SK-N-SH (cell line): ENCODE measurements at places on chromosomes 4 and X.

GRCh38 chr4:131584587-131584986 is 1564.5 kb upstream of the PCDH10 start:
- no peak for DNase-seq

DNA sequence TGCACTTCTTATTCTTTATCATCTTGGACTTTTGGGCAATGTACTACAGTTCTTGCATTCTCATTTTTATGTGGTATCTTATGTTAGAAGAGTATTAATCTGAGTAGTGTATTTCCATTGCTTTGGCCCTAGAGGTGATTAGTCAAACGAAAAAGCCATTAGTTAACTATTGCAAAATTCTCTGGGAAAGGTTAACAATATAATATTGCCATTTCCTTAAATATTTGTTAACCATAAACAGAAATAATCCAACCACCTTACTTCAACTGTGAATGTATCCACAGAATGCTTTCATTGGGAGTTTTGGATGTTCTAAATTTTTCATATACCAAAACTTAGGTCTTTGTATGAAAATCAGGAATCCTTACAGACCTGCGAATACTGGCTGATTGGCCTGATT is 294.6 kb upstream of the UGT8 start:
- DNase-seq = no peak

- no peak for DNase-seq
Observed at GRCh38 chrX:46029777-46030176, 515.4 kb downstream of the ZNF674 start.

GRCh38 chrX:3659761-3660160 is 53.7 kb downstream of the PRKX start:
- no peak for DNase-seq

GRCh38 chr4:54683616-54684346 is 26.0 kb downstream of the KIT start:
- no peak for DNase-seq

- no peak for DNase-seq
Observed at GRCh38 chrX:41067721-41068120, 17.5 kb upstream of the USP9X start.

DNA sequence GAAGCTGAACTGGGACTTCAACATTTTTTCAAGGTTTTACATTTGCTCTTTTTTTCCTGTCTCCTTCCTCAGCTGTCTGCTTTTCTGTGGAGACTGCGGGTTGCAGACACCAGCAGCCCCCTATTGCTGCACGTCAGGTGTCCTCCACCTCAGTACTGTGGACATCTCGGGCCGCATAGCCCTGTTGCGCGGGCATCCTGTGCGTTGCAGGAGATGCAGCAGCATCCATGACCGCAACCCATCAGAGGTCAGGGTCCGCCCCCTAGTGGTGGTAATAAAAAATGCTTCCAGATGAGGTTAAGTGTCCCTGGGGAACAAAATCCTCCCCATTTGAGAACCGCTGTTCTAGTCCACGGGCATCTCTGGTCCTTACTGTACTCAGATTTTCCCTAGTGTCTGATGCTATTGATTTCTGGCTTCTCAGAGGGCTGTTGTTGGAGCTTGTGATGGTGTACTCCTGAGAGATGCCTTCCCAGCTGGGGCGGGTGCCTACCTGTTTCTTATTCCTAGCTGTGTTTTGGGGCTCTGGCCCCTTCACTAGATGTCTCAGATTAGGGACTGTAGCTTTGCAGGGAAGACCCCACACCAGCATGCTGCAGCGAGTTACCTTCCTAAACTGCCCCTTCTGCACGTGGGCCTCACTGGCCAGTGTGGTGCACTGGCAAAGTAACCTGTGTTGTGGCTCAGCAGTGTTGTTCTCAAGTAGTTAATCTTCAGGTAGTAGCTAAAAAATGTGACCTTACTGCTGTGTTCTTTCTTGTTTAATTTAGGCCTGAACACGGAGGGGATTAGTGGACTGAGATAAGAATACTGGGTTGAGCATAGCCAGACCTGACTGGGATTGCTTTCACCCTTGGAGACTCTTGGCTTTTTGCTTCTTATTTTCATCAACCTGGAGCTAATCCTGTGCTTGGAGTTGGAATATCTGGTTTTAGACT is 28.2 kb downstream of the NSD2 start:
- peak; percentile 86 for DNase-seq

- no peak for DNase-seq
Observed at GRCh38 chrX:21490341-21490740, 116.1 kb downstream of the CNKSR2 start.

GRCh38 chr4:4677556-4678522 is 136.0 kb upstream of the STX18 start:
- peak; percentile 67 for DNase-seq

- DNase-seq = no peak
Observed at GRCh38 chr4:126986005-126986404, 646.8 kb upstream of the INTU start.

GRCh38 chr4:134089885-134090284 is 111.7 kb downstream of the PABPC4L start:
- no peak for DNase-seq

- DNase-seq = no peak
Observed at GRCh38 chrX:9372866-9373265, 92.0 kb upstream of the TBL1X start.

GRCh38 chrX:150028692-150029091 is 90.4 kb upstream of the EOLA2 start:
- DNase-seq = no peak

DNA sequence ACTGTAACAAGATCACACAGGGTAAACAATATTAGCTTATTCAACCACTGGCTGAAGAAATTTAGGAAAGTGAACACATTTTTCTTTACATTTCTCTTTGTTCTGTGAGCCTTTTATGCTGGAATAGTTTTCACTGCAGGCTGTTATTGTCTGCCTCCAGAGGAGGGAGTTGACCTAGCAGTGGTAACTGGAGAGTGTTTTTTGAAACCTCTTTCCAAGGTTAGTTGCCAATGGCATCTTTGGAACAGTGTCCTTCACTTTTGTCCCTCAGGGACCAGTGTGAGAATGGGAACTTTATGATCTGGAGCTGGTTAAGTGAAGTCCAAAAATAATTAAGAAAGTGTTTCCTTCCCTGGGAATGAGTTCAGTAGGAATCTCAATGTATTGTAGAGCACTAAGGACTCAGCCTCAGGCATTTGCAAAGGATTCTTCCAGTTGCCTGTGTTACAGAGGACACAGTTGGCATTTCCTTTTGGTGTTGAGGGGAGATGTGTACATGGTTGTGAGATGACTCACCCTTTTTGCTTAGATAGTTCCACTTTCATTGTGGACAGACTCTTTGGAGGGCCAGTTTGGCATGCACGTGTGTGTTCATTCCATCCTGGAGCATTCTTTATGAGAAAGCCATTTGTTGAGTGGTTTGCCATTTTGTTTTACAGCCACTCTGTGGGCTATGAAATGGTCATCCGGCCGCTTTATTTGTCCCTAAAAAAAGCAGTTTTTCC is 61.3 kb downstream of the AR start:
- no peak for DNase-seq

- DNase-seq = no peak
Observed at GRCh38 chrX:69741721-69742120, 125.8 kb downstream of the EDA start.

GRCh38 chrX:115499112-115499805 is 61.7 kb upstream of the PLS3 start:
- no peak for DNase-seq

- DNase-seq = peak; percentile 46
Observed at GRCh38 chr4:17347445-17347844, 164.4 kb downstream of the QDPR start.

DNA sequence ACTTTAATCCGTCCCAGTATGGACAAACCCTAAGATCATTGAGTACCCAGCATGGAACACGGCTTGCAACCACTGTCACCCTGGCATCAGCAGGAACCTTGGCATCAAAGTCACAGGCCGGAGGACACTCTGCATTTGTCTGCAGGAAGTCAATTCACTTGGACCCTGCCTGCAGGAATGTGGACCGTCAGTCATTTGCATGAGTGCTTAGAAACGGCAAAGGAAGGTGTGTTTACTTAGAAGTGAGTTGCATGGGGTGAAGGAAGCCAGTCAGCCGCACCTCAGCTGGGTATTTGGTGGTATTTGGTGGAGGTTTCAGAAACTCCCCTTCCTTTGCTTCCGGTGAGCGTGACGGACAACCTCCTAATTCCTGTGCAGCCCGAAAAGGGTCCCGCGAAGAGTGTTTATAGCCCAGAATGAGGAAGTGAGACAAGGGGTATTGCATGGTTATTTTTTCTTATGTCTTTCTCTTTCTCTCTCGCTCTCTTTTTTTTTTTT is 15.5 kb downstream of the P2RY8 start:
- no peak for DNase-seq

GRCh38 chr4:185761352-185762235 is 50.4 kb downstream of the SORBS2 start:
- no peak for DNase-seq

- no peak for DNase-seq
Observed at GRCh38 chrX:146264763-146265375, 447.2 kb downstream of the SLITRK2 start.

GRCh38 chr4:143424276-143424675 is 87.6 kb downstream of the GAB1 start:
- no peak for DNase-seq

DNA sequence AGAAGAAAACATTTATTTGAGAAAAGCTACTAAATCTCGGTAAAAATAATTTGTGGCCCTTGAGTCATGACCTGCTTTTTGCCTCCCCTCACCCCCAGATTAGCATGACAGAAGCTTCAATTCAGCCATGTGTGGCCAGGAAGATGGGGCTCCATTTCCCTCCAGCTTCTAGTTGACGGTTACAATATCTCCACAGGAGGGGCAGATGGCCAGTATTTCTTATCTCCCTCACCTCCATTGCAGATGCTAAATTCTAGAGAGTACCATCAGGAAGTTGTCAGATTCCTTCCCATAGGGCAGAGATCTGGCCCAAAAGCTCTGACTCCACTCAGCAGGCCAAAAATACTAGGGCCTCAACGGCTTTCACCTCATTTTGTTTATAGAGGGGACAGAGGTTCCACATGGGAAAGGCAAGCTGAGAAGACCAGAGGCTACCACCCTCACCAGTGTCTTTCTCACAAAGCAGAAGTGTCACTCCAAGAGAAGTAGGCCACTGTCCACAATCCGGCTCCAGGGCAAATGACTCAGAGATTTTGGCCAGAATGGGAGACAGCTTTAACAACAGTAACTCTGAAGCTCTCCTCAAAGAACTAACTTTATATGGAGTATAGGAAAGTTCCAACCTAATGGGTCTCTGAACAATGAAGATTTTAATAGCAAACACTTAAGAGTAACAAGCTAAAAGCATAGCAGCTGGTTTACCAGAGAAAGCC is 108.3 kb downstream of the TBC1D19 start:
- DNase-seq = no peak

- DNase-seq = peak; percentile 29
Observed at GRCh38 chr4:145619639-145619996, 433 bp downstream of the MMAA start.

DNA sequence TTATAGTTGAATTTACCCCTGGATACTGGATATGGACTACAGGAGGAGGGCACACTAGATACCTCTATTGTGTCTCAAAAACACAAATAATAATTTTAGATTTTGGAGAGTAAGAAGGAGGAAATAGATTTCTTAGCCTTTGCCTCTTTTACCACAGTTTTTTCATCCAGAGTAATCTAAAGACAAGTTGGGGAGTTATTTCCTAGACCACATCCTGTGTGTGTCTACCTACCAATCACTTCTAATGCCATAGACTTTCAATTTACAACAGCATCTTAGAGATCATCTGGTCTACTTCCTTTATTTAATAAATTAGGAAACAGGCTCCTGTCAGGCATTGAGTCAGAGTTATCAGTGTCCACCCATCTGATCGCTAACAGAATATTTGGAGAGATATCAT is 191.5 kb downstream of the EDA start:
- no peak for DNase-seq
